Renal cortical epithelial cell (primary cell): ENCODE measurements at places on chromosomes 12 and 14.

DNA sequence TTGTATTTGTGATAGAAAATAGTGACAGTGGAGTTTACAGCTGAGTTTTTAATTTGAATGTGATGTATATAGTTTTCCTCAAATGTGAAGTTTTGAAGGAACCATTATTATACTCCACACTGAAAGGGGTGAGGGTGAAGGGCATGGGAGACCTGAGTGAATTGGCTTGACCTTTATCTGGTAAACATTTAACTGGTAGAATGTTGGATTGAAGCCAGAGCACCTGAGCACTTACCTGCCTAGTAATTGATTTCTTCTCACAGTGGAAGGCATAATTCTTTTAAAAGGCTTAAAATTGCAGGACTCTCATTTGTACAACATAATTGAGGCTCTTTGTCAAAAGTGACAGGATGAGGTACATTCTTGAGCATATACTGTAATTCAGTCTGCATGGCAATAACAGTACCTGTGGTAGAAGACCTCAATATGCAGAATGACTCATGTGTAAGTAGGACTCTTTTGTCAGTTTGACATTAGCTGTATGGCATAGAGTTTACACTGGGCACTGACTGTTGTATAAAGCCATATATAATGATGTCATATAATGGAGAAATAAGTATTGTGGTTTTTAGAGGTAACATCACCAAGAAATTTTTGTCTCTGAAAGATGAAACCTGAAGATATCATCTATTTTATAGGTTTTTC is 309.6 kb downstream of the TMTC2 start:
- DNase-seq: peak; percentile 9

GRCh38 chr12:104312202-104312601 is 8.7 kb downstream of the EID3 start:
- DNase-seq: no peak

- DNase-seq: no peak
Measured at GRCh38 chr12:73815072-73815645, 722.5 kb upstream of the ATXN7L3B start.

GRCh38 chr12:13368431-13368830 is 171.9 kb downstream of the EMP1 start:
- DNase-seq: no peak

GRCh38 chr12:113896194-113896593 is 69.9 kb downstream of the RBM19 start:
- no peak for DNase-seq

GRCh38 chr14:64910847-64911495 is 3.3 kb upstream of the CHURC1 start:
- DNase-seq: peak; percentile 45

DNA sequence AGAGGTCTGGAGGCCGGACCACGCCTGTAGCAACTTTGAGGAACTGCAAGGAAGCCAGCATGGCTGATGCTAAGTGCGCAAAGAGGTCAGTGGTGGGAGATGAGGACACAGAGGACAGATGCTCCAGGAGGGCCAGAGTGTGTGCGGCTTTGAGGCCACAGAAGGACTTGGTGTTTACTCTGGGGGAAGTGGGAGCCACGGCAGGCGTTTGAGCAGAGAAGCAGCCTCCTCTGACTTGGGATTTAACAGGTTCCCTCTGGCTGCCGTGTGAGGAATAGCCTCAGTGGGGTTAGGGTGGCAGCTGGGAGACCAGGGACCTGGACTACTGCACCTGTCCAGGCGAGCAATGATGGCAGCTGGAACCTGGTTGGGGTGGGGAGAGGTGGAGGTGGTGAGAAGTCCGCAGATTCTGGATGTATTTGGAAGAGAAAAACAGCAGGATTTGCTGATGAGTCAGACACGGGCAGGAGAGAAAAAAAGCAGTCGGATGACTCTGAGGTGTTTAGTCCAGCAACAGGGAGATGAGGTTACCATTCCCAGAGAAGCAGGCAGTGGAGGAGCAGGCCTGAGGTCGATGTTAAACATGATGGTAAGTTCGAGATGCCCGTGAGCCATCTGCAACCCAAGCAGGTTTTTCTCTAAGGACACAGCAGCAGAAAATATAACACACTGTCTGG is 143.5 kb downstream of the SCARB1 start:
- DNase-seq: peak; percentile 93

- no peak for DNase-seq
Measured at GRCh38 chr14:55562135-55562534, 17.9 kb upstream of the KTN1 start.

GRCh38 chr14:56413721-56414120 is 165.9 kb upstream of the TMEM260 start:
- DNase-seq: no peak

DNA sequence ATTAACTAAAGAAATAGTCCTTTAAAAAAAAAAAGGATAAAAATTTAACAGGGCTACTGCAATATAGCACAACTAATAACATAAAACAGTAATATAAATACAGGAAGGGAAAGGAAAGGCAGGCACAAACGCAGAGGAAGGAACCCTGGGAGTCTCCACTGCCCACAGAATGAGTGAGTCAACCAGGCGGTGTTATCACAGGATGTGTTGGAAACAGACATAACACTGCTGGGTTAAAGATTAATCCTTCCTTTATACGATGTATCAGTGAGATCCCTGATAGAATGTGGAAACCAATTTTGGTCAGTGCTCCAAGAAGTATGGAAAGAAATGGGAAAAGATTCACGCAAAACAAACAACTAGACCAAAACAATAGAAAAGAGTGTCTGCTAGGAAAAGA is 47.9 kb downstream of the FGD6 start:
- DNase-seq: peak; percentile 98

- DNase-seq: no peak
Measured at GRCh38 chr14:91858536-91859275, 8.6 kb downstream of the TC2N start.
